ENCODE measurements at places on chromosomes 2 and 18.

GRCh38 chr2:175359710-175360109 is 178.2 kb upstream of the ATP5MC3 start:
- DNase-seq: no peak

- DNase-seq: no peak
Observed at GRCh38 chr18:67636597-67637385, 120.3 kb upstream of the DSEL start.

DNA sequence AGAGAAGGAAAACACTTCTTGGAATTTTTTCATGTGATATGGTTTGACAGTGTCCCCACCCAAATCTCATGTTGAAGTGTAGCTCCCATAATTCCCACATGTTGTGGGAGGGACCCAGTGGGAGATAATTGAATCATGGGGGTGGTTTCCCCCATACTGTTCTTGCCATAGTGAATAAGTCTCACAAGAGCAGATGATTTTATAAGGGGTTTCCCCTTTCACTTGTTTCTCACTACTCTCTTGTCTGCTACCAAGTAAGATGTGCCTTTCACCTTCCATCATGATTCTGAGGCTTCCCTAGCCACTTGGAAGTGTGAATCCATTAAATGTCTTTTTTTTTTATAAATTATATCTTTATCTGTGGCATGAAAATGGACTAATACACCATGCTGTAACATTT is 250.7 kb downstream of the LPIN1 start:
- DNase-seq: no peak

DNA sequence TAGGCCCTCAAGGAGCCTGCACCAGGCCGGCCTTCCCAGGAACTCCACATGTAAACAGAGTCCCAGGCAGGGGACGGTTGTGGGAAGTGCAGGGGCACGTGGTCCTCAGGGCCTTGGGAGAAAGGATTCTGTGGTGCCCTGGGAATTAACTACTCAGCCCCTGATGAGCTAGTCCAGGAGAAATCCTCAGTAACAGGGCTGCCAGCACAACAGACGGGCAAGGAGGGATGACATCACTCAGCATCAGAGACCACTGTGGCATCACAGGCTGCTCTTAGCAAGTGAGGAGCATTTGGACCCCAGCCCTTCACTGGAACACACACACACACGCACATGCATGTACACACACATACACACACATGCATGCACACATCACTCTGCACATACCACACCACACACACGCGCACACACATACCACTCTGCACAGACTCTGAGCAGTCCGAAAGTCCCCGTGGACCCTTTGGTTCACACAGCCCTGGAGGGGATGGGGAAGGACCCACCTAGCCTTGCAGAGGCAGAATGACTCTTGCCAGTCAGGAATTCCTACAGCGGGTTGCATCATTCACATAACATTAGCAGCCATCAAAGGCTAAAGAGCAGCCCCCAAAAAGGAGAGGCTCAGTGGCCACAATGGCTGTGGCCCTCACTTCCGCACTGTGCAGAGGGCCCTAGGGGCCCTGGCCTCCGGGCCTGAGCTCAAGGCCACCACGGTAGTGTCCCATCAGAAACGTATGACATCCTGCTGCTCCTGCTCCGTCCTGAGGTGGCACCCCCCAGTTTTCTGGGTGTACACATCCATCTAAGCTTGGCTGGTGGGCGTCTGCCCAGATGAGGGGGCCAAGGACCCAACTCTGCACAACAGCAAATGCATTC is 1.9 kb upstream of the NMUR1 start:
- peak; percentile 51 for DNase-seq

DNA sequence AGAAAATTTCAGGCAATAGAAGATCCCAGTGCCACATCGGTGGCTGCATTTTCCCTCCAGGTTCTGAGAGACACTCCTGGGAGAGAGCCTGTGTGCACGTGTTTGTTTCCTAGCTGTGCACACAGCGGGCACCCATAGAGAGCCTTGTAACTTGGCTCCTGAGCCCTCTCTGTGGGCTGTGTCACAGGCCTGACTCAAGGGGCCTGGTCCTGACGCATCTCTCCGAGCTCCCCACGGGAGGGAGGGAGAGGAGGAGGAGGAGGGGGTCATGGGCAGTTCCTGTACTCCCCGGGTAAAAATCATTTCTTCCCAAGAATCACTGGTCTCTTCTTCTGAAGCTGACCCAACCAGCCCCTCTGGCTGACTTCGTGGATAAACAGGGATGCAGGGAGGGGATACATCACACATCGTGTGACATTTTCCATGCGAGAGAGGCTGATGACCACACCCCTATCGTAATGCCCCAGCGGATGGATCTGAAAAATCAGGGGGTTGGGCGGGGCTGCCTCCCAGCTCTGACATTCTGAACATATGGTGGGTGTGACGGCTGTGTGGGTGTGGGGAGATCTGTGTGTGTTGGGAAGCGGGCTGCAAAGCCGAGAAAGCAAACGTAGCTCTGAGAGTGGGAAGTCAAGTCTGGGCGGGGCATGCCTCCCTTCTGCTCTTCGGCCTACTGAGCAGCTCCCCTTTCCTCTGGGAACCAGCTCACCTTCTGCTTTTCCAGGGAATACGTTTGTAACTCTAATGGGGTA is 308.3 kb upstream of the HS6ST1 start:
- no peak for DNase-seq

DNA sequence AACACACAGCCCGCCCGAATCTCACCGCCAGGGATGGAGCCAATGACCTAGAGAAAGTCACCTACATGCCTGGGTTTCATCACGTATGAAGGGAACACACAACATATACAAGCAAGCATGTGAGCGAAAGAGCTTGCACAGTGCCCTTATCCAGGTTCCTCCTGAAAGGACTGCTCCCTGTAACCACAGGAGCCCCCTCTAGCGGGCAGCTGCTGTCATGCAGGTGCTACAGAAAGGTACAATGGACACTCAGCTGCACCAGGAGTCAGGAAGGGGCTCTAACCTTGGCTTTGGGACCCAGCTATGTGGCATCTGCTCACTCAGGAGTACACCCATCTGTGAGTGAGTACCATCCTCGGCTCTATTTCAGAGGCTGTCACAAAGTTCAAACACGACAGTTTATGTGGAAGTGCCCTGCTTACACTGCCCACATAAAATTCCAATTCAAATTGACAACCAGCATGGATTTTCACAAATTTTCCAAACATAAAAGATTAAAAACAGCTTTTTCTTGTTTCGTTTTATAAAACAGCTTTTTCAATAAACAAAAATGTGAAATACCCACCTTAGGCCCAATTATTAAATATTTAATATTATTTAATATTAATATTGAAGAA is 3.5 kb downstream of the NDUFA10 start:
- DNase-seq: peak; percentile 47

DNA sequence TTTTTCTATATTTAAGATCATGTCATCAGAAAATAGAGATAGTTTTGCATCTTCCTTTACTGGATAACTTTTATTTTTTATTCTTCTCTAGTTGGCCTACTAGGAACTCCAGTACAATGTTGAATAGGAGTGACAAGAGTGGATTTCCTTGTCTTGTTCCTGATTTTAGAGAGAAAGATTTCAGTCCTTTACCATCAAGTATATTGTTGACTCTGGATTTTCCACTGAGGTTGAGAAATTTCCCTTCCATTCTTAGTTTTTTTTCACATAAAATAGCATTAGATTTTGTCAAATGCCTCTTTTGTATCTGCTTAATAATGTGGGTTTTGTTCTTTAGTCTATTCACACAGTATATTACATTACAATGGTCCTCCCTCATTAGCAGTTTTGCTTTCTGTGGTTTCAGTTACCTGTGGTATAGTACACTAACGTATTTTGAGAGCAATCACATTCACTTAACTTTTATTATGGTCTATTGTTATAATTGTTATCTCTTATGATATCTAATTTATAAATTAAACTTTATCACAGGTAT is 105.5 kb downstream of the THADA start:
- no peak for DNase-seq

DNA sequence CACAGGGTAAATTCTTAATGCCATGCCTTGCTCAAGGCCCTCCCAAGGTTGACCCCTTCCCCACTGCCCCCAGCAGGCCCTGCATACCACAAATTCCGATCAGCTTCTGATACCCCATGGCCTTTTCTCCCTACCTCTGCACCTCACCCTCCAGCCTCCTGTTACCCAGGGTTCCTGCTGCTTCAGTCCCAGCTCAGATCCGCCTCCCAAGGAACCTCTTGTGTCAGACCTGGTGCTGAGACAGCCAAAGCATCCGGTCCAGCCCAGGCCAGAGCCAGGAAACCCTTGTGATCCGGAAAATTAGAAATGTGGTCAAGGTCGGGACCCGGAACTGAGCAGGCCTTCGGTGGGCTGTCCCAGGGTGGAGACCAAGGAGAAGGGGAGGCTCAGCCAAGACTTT is 231.3 kb downstream of the BCL2 start:
- DNase-seq: no peak

DNA sequence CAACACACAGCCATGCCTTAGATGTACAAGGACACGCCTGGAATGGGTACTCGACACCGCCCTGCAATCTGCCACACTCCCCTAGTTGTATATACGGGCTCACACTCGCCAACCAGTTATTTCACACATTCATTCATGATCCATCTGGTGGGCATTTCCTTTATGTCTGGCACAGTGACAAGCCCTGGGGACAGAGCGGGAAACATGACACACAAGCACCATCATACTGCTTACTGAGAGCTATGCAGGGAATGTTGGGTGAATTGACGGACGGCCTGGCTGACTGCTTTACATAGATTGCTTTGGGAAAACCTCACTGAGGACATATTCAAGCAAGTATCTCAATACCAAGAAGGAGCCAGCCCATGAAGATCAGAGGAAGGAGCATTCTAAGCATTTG is 448.0 kb upstream of the SPRED2 start:
- DNase-seq: no peak

- no peak for DNase-seq
Observed at GRCh38 chr2:207681431-207681830, 30.0 kb upstream of the CCNYL1 start.

GRCh38 chr2:54945391-54946219 is 104.6 kb downstream of the RTN4 start:
- DNase-seq: peak; percentile 77

DNA sequence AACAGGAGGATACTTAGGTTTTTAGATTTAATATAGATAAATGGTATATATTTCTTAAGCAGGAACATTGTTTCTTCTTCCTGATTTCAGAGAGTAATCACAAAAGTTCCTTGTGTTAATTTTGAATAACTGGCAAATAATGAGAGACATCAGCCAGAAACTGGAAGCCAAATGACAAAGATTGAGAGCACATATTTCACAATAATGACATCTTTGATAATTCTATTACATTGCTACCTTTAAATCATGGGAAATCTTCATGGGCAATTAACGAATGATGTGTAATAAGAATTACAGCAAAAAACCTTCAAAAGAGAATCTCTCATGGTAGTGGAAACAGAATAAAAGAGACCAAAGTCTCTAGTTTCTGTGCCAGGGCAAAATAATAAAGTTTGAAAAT is 215.1 kb downstream of the NUP35 start:
- no peak for DNase-seq

DNA sequence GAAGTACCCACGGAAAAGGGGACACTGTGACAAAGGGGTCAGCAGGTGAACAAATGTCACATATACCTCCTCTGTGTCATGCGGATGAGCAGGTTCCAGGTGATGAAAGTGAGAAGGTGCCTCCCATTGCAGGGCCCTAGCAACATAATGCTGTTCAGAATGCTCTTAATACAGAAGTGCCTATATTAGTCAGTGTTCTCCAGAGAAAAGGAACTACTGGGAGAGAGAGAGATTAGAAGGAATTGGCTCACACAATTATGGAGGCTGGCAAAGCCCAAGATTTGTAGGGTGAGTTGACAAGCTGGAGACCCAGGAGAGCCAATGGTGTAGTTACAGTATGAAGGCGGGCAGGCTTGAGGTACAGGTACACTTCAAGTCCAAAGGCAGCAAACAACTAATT is 98.1 kb upstream of the CDC42EP3 start:
- no peak for DNase-seq

GRCh38 chr2:217919204-217919603 is 83.6 kb downstream of the TNS1 start:
- no peak for DNase-seq

DNA sequence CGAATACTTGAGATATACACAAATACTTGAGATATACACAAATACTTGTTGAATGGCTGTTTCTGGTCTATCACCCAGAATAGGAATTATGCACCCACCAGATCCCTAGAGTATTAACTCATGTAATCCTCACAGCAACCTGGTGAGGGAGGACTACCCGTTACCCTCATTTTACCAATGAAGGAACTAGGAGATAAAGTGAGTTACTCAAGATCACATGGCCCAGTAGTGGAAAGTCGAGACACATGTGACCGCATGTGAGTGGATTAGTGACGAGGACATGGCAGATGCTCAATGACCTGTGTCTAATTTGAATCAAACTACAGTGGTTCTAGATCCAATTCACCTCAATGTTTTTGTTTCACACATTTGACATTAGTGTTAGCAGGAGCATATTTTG is 2.4 kb downstream of the MOGAT1 start:
- no peak for DNase-seq

GRCh38 chr18:23710068-23710527 is 20.8 kb downstream of the LAMA3 start:
- DNase-seq: peak; percentile 99

GRCh38 chr2:220981926-220982325 is 590.2 kb downstream of the EPHA4 start:
- DNase-seq: no peak

DNA sequence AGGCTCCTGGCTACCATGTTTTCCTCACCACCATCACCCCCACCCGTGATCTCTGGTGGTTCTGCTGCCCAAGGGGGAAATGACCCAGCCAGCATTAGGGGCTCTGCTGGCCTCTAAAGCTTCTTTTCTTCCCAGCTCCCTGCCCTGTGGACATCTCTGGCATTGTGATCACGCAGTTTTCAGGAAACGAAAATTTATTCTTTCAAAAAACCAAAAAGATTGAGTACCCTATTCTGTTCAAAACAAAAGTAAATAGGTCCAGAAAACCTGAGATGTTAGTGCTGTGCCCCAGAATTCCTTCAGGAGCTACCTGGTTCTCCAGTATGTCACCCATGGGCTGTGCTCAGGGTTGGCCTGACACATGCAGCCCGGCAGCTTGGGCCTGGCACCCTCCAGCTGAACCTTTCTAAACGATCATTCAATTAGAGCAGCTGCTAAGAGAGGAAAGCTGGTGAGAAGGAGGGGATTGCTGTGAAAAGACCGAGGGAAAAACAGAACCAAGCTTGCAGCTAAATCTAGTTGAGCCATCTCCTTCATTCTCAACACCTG is 157.5 kb downstream of the MGAT5 start:
- DNase-seq: no peak

DNA sequence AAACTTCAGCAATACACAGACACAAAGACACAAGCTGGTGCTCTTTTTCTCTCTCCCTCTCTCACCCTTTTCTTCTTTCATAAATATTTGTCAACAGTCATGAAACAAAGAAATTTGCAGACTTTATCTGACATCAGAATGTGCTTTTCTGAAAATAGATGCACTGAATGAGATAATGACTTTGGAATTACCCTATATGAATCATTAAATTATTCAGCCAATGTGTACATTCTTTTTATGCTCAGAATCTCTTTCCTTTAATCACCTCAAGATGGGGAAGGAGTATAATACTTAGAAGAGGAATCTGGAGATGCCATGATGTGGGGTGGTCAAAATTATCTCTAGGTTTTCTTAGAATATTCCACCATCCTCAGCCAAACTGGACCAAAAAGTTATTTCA is 289.9 kb downstream of the LRRTM1 start:
- peak; percentile 27 for DNase-seq

GRCh38 chr18:8279781-8280330 is 329.4 kb upstream of the RAB12 start:
- no peak for DNase-seq

GRCh38 chr2:177225965-177226360 is 13.4 kb downstream of the HNRNPA3 start:
- DNase-seq: no peak
